ENCODE measurements at places on chromosomes 5 and 9.

- peak; percentile 32 for DNase-seq
Observed at GRCh38 chr9:121206516-121207370, 5.1 kb upstream of the RAB14 start.

GRCh38 chr5:114416254-114416653 is 54.4 kb downstream of the KCNN2 start:
- no peak for DNase-seq

DNA sequence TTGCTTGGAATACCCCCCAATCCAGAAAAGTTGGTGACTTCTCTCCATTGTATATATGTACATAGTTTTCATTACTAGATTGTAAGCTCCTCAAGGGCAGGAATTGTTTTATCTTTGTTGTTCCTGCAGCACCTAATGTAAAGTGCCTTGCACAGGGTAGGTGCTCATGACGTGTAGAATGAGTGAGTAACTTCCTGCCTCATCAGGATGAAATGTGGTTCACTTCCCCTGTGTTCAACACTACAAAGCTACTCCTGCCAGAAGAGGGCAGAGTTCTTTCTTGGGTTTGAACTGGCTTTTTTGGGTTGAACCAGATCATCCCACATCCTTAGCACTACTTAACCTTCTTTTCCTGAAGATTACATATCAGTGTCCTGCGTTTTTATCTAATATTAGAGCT is 23.9 kb downstream of the GTF3C4 start:
- peak; percentile 43 for DNase-seq

GRCh38 chr9:94693485-94694204 is 32.9 kb upstream of the AOPEP start:
- no peak for DNase-seq

- DNase-seq: no peak
Observed at GRCh38 chr9:130667120-130667435, 2.7 kb downstream of the PRDM12 start.

DNA sequence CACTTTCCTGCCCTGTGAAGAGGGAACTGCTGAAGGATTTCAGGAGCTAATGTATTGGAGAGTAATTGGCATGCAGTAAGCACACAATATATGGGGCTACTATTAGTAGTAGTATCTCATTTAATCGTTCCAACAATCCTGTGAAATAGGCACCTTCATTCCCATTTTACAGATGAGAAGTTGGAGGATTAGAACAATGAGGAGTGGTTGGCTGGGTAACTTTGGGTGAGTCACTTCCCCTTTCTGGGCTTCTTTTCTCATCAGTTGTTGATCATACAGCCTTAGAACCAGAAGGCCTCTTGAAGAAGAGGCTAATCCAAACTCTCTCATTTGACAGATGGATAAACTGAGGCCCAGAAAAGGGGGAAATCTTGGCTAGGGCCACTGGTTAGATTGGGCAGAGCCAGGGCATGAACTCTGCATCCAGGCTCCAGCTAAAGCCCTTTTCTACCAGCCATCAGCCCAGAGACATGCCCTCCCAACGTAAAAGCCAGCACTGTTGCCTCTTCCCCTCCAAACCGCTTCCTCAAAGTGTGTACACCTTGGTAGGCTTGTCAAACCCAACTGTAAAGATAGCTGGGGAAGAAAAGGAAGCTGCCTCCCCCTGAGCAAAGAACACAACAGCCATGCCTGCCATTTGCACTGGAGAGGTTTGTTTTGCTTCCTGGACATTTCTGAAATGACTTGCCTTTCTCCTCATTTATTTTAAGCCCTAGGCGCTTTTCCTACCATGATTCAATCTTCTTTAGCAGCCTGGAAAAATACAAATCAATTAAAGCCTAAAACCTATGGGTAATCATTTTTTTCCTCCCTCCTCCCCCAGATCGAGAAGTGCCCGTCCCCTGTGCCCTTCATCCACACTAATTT is 992 bp downstream of the SPACA9 start:
- DNase-seq: peak; percentile 31

DNA sequence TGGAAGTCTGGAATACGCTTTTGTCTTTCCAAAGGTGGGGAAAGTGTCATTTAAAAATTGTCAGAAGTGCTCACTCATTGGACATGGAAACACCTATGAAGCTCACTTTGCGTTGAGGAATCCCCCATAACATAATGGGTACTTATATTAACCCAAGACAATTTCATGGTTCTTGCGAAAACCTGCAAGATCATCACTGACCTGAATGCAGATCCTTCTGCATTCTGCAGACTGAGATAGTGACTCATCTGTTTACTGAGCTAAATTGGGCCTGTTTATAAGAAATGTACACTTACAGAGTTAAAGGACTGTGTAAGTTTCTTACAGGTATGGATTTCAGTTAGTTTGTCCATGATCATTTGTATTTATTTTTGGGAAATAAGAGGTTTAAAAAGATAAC is 153.0 kb downstream of the HMHB1 start:
- DNase-seq: no peak

GRCh38 chr5:160242145-160242544 is 12.8 kb downstream of the FABP6 start:
- DNase-seq: no peak

DNA sequence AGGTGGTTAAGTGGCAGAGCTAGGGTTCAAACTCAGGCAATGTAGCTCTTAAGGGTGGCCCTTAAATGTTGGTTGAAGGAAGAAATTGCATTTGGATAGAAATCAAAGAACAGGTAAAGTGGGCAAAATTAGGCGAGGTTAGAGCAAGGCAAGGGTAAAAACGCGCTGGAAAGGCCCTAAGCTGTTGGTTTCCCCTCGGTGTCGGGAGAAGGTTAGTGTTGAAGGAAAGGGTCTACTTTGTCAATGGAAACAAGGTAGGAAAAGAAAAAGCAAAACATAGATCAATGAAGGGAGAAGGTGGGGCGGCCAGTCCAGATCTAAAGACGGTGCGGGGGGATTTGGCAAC is 431 bp downstream of the FASTKD3 start:
- DNase-seq: no peak

DNA sequence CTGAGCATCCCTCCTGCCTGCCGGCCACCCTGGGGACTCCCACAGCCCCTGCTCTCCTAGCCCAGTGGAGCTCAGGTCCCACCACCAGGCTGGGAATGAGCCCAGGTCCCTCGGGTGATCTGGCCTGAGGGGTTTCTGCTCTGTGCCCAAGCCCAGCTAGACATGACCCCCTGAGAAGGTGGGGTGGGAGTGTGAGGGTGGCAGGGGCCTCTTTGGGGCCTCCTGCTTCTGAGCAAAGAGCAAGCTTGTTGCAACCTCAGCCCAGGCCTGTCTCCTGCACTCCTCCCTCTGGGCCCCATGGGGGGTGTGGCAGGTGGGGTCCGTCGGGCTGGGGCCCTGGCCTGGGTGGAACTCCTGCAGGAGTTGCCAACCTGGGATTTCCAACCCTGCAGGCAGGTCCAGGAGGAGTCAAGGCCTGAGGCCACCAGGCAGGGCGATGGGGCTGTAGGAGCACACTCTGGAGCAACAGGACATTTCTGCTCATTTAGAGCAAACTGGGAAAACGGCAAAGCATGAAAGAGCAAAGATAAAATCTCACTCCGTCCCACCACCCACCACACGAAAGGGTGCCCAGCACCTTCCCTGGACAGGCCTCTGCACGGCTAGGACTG is 11.4 kb upstream of the NRARP start:
- DNase-seq: no peak

- no peak for DNase-seq
Observed at GRCh38 chr9:134431095-134431494, 104.8 kb downstream of the RXRA start.

GRCh38 chr5:178193251-178193809 is 6.2 kb upstream of the GMCL2 start:
- no peak for DNase-seq

GRCh38 chr5:44336708-44337107 is 52.5 kb downstream of the FGF10 start:
- no peak for DNase-seq

DNA sequence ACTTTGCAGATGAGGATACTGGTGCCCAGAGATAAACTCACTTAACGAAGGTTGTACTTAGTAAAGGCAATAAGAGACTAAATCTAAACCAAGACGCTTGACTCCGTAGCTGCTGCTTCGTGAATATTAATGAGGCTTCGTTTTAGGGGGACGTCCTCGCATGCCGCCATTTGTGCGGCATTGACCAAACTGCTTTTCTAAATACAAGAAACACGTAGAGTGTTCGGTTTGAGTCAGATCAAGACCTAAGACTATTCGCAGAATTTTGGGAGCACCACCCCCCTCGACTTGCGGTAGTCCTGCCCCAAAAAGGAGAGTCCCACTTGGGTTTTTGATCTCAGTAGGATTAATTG is 1.1 kb downstream of the NPM1 start:
- no peak for DNase-seq

DNA sequence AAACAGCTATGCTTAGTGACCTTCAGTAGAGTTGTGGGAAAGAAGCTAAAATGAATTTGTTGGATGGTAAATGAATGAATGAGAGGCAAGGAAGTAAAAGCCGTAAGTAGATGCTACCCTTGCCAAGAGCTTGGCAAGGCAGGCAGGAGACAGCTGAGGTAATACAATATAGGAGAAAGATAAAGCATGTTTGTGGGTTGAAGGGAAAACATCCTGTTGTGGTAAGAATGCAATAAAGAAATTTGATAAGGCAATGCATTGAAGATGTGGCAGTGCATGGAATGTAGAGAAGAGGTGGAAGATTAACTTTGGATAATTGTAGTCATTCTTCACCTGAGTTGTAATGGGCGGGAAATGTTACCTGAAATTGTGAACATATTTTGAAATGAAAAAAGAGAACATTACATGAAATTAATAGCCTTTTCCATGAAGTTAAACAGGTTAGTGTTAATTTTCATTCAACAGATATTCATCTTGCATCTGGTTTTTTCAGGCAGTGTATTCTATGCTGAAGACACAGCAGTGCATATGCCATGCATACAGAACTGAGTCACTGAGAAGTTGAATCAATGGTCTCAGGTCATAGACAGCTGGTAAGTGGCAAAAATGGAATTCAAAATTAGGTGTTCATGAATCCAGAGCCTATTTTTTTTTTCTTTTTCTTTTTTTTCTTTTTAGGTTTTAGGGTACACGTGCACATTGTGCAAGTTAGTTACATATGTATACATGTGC is 43.4 kb upstream of the SPINK5 start:
- DNase-seq: no peak

GRCh38 chr5:34039398-34040157 is 3.4 kb downstream of the C1QTNF3 start:
- DNase-seq: no peak

DNA sequence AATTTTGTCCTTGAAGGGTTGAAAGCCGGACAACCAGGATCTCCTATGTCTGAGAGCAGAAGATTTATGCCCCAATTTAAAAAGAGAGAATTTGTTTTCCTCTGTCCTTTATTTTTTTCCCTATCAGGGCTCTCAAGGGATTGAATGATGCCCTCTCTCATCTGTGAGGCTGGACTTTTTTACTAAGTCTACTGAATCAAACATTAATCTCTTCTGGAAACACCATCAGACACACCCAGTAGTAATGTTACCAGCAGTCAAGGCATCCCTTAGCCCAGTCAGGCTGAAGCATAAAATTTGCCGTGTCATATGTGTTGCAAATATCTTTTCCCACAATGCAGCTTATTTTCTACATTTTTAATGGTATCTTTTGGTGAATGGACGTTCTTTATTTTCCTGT is 1497.9 kb downstream of the MAT2B start:
- DNase-seq: no peak

DNA sequence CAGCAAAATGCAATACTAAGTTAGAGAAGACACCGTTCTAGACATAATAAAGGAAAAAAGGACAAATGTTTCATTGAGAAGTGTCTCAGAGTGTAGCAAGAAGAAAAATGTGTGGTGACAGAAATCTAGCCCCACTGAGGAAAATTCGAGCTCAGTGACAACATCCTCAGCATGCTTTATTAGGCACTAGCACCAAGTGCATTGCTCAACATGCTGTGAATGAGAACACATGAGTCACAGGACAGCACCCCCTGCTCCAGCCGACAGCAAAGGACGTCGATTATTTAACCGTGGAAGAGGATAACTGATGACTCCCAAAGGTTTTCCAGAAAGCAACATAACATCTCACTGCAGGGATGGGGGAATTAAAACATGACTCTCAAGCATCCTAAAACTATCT is 182.7 kb downstream of the GNAQ start:
- peak; percentile 71 for DNase-seq

DNA sequence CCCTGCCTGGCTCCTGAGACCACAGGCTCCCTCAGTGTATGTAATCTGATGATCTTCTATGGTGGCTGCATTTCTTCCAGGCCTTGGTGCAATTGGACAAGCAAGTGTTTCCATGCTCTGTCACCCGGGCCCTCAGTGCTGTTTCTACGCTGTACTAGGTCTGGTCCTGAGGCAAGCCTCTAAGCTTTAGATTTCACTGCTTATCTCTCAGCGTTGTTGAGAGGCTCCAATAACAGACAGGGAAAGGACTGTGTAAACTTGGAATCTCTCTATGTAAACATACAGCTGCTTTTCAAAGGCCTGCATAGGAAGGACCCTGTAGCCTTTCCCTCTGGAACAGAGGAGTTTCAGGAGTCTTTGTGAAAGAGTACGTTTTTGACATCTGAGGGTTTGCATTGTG is 38.6 kb upstream of the NFIB start:
- DNase-seq: no peak

DNA sequence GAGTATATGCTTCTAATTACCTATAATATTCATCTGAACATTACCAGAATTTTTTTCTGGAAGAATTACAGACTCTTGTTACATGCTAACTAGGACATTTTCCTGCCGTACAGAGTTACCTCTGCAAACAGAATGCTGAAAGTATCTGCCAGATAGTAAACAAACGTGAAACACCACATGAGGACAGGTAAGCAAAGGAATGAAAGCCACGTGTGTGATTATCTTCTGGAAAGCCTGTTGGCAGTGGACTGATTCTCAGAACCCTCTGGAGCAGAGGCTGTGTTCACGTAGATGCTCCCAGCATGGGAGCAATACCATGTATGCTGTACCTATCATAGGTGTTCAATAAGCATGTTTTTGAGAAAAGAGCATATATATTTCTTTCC is 472.6 kb downstream of the ENC1 start:
- DNase-seq: no peak

GRCh38 chr9:68574150-68574549 is 33.5 kb upstream of the TMEM252 start:
- no peak for DNase-seq

- DNase-seq: no peak
Observed at GRCh38 chr9:14316602-14317300, 2.8 kb upstream of the NFIB start.

DNA sequence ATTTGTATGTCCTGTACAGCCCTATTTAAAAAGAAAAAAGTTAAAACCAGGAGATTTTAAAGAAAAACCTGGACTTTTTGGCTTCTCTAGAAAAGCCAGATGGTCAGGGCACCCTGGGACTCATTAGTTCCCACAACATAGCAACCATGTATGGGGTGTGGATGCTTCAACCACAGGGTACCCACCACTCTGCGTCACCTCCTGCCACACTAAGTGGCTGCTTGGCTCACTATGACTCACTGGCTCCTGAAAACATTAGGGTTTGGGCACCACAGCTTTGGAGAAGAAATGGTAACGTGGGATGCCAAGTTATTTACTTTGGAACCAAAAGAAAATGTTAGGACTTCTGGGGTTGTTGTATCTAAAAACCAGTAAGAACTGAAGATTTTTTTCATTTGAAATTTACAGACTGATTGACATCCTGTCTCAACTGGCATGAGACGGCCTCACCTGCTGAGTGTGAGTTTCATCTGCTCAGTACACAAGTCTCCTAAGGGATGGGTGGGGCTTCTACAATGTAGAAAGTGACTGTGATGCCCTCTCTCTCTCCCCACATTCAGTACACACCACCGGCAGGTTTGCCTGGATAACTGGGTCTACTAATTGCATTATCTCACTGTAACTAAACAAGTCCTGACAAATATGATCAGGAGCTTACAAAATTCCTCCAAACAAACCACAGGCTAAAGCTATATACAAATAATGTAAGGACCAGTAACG is 103.9 kb downstream of the ESM1 start:
- DNase-seq: no peak

GRCh38 chr5:168793841-168794837 is 215.0 kb upstream of the PANK3 start:
- peak; percentile 0 for DNase-seq
